ENCODE measurements at places on chromosomes 12 and 14. TPM values are rescaled to one million over a fixed set of nuclear protein-coding genes. Genes with fewer than 3 reads are reported as not detected.

DHRS7 gene
- 59.3 TPM for total RNA-seq

ADSS1 gene
- 19.5 TPM for total RNA-seq

ASB2 gene
- 7.9 TPM for total RNA-seq

CHPT1 gene
- 58.0 TPM for total RNA-seq

PMEL gene
- total RNA-seq: 22.2 TPM

SPIC gene
- total RNA-seq: not detected

LMNTD1 gene
- not detected for total RNA-seq

DNA sequence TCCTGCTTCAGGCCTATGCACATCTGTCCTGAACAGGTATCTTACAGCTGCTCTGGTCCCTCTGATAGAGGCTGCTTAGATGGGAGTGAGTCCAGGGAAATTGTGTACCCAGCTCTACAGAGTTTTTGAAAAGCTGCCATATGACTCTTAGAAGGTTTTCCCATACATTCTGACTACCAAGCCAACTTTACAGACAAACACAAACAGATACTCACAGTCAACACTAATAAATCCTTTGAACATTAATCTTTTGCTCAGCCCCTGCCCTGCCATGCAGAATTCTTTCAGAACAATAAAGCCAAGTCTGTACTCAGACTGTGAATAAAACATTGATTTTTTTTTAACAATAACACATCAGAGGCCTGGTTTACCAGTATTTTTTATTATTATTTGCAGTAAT lies 21.4 kb upstream of the RASSF8 start:
- no peak for DNase-seq

- DNase-seq: no peak
These were observed 38.6 kb downstream of the BCL11B start for GRCh38 chr14:99233222-99234035.

DNA sequence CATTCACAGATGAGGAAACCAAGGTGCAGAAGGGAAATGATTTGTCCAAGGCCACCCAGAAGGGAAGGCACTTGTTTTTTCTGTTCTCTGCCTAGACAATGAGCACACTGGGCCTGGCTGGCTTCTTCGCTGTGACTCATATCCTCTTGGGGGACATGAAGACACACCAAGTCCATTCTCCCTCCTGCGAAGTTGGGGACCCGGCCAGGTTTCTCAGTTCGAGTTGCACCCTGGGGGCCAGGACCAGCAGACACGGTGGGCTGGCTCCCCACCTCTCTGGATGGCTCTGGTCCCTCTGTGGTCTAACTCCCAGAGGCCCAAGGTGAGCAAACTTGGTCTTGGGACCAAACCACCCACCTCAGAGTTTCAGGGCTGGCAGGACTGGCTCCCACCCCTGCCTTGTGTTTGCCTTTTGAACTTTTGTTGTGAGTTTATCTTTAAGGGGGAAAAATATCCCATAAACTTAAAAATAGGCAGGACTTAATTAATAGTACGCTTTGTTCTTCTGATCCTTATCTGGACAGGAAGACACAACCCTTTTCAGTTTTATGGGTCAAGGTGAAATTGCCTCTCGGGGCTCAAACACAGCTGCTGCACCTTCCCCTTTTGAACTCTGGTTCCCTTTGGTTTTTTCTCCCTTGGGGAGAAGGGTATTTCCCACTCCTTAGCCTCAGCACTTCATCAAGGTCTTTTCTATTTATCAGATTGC lies 9.0 kb upstream of the MLEC start:
- DNase-seq: no peak

DNA sequence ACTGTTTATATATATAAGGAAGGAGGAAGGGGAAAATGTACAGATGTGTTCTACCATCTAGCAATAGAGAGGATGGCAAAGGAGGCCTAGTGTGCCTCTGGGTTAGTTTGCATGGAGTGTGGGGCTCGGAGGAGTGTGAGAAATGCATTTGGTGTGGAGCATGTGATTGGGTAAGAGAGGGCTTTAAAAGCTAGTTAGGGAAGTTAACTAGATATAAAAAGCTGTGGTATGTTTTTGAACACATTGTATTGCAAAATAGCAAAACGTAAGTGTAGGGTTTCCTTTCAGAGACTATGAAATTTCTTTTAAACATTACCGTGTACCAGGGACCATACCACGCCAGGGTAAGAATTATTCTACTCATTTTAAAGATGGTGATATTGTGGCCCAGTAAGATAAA lies 53.3 kb upstream of the STXBP6 start:
- DNase-seq: no peak

GRCh38 chr14:101102875-101103274 lies 199.4 kb upstream of the RTL1 start:
- peak; percentile 79 for DNase-seq

DNA sequence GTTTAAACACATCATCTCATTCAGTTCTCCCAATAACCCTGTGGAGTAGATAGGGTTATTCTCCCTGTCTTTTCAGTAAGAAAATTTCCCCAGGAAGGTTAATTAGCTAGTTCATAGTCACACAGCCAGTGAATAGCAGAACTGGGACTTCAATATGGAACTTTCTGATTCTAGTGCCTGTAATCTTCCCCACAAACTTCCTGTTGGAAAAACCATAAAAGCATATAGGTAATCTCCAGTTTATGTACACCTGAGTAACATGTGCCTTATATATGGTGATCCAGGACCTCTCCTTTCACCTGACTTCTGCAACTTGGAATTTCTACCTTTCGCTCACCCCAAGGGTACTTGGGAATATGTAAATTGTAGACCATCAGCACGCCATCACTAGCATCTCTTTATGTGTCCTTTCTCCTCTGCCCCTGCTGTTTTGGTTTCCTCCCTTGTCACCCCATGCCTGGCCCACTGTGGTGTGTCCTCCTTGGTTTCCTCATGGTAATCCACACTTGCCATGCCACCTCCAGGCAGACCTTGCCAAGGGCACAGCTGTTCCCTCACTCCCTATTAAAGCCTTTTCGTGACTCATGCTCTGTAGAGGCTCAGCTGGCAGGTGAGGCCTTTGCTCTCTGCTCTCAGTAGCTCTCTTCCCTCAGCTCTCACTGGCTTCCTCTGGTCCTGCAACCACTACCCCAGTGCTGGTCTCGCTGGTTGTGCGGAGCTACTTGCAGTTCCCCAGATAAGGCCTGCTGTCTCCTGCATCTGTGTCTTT lies 16.7 kb downstream of the TBC1D30 start:
- DNase-seq: no peak

GRCh38 chr12:14416658-14417057 lies 51.2 kb downstream of the ATF7IP start:
- peak; percentile 84 for DNase-seq

- DNase-seq: peak; percentile 76
These were observed 182.2 kb downstream of the EXOC5 start for GRCh38 chr14:57086271-57087162.

GRCh38 chr12:126537961-126538530 lies 1472.8 kb downstream of the AACS start:
- DNase-seq: no peak

- DNase-seq: no peak
These were observed 345.3 kb downstream of the RPL10L start for GRCh38 chr14:46306267-46306666.

DNA sequence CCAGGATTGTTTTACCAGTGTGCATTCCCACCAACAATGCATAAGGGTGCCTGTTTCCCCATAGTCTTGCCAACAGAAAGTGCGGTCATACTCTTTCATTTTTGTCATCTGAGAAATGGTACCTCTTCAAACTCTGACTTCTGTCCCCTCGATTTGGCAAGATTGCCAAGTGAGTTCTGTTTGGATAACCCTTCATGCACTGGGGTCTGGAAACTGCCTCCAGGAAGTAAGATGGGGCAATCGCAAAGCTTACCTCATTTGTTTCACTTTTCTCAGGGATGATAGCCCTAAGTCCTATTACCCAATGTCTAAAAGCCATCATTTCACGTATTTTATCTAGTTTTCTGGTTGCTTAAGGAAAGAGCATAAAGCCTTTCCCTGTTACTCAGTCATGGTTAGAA lies 28.6 kb upstream of the NR1H4 start:
- DNase-seq: no peak

- DNase-seq: no peak
These were observed 28.1 kb upstream of the WNK1 start for GRCh38 chr12:724194-724855.

DNA sequence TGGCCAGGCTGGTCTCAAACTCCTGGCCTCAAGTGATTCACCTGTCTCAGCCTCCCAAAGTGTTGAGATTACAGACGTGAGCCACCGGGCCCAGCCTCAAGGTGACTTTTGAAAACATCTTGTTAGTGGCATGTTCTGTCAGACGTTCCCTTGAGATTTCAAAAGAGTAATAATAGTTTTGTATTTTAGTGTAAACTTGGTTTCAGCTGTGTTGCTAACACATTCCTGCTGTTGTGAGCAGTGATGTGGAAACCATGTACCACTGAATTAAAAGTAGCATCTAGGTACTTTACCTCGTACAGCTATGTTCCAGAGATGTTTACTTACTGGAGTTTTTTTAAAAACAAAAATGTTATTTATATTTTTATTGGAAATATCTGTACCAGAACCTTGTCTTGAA lies 111.3 kb downstream of the AEBP2 start:
- no peak for DNase-seq

- DNase-seq: no peak
These were observed 141.7 kb downstream of the PIK3C2G start for GRCh38 chr12:18402872-18403611.

DNA sequence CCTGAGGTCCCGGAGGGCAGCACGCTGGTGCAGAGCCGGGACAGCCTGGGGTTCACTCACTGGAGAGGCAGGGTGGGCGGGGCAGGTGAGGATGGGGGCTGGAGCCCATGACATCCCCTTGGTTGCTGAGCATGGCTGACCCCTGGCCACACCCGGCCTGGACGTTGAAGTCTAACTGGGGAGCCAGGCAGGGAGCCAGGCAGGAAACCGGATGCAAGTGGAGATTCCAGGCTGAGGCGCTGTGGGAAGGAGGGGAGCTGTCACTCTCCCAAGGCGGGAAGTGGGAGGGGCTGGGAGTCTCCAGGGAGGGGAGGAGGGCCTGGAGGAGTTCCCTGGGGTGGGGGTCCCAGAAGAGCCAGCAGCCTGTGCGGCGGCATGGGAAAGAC lies 7.7 kb upstream of the INF2 start:
- DNase-seq: peak; percentile 55

GRCh38 chr12:112978163-112979040 lies at the start of gene OAS2:
Gene OAS2 (plus strand): TSS chr12:112978519. CDS start chr12:112978609, 90 bp downstream.
- no peak for DNase-seq
